A549 treated with Mapracorat at 1 μM for 4 hours (cell line): ENCODE measurements at places on chromosomes 5 and 9. TPM values are rescaled to one million over a fixed set of nuclear protein-coding genes. Genes with fewer than 3 reads are reported as not detected.

The CLK4 gene
- total RNA-seq: 6.7 to 8.0 TPM (median 7.7 TPM) in 5 replicates

The FRMD3 gene
- total RNA-seq: 4.2 to 6.5 TPM (median 4.4 TPM) in 5 replicates

The INSL4 gene
- 13.9 to 20.2 TPM (median 15.8 TPM) in 5 replicates for total RNA-seq

The KIF20A gene
- 37.7 to 49.8 TPM (median 43.8 TPM) in 5 replicates for total RNA-seq

The CDKN2B gene
- total RNA-seq: not detected in 5 replicates

The RC3H2 gene
- 15.9 to 26.4 TPM (median 20.1 TPM) in 5 replicates for total RNA-seq

The DNAJB5 gene
- 8.6 to 11.6 TPM (median 9.8 TPM) in 5 replicates for total RNA-seq

The PCA3 gene
- total RNA-seq: not detected in 5 replicates

The FGFR4 gene
- 15.1 to 25.5 TPM (median 22.5 TPM) in 5 replicates for total RNA-seq

The PAEP gene
- total RNA-seq: 0.25 to 0.45 TPM (median 0.34 TPM) in 4 of 5 replicates, not detected in the other

The FOXD4L6 gene
- not detected in 5 replicates for total RNA-seq

The NDUFS4 gene
- 99.5 to 146 TPM (median 105 TPM) in 5 replicates for total RNA-seq

The CAMK4 gene
- 0.01 to 0.20 TPM (median 0.16 TPM) in 3 of 5 replicates, not detected in the others for total RNA-seq

The ELOVL7 gene
- 8.7 to 12.5 TPM (median 10.8 TPM) in 5 replicates for total RNA-seq

The IGIP gene
- total RNA-seq: 0.55 to 1.0 TPM (median 0.79 TPM) in 5 replicates

The STOM gene
- total RNA-seq: 261 to 323 TPM (median 265 TPM) in 5 replicates

The CBY3 gene
- total RNA-seq: not detected in 5 replicates

The SHOC1 gene
- 0.02 TPM in 1 of 5 replicates, not detected in the others for total RNA-seq

The ADAMTS13 gene
- 0.42 to 0.64 TPM (median 0.49 TPM) in 5 replicates for total RNA-seq

The ACOT12 gene
- 0.23 TPM in 1 of 5 replicates, not detected in the others for total RNA-seq

The FRRS1L gene
- 0.13 to 0.63 TPM (median 0.24 TPM) in 5 replicates for total RNA-seq

The FOXI1 gene
- total RNA-seq: not detected in 5 replicates

The SV2C gene
- 0.04 TPM in 1 of 5 replicates, not detected in the others for total RNA-seq

The LVRN gene
- 0.08 to 0.42 TPM (median 0.09 TPM) in 5 replicates for total RNA-seq

The LEAP2 gene
- total RNA-seq: 0.46 to 1.4 TPM (median 0.90 TPM) in 5 replicates

The ACTBL2 gene
- 0.06 to 0.08 TPM in 2 of 5 replicates, not detected in the others for total RNA-seq

The SPATA31D4 gene
- not detected in 5 replicates for total RNA-seq

The HAVCR2 gene
- 0.28 to 0.34 TPM (median 0.30 TPM) in 5 replicates for total RNA-seq

The CACFD1 gene
- total RNA-seq: 3.4 to 4.9 TPM (median 4.8 TPM) in 5 replicates

The KIF4B gene
- 0.02 TPM in 1 of 5 replicates, not detected in the others for total RNA-seq

The ANKRD31 gene
- 0.02 to 0.07 TPM (median 0.05 TPM) in 4 of 5 replicates, not detected in the other for total RNA-seq

The TGFBR1 gene
- total RNA-seq: 49.1 to 91.7 TPM (median 71.6 TPM) in 5 replicates

The FOXD4 gene
- total RNA-seq: 0.26 to 0.46 TPM (median 0.42 TPM) in 5 replicates

The GRIA1 gene
- total RNA-seq: not detected in 5 replicates

The TGFBI gene
- 1,374 to 2,017 TPM (median 1,715 TPM) in 5 replicates for total RNA-seq

The IFNA2 gene
- total RNA-seq: not detected in 5 replicates

The SPAG8 gene
- 0.34 to 0.74 TPM (median 0.56 TPM) in 5 replicates for total RNA-seq

The IL5 gene
- total RNA-seq: not detected in 5 replicates

The CDKN2B-AS1 gene
- not detected in 5 replicates for total RNA-seq

The TAF11L10 gene
- total RNA-seq: not detected in 5 replicates

The RNF183 gene
- total RNA-seq: 0.08 TPM in 1 of 5 replicates, not detected in the others

The TMEM161B gene
- total RNA-seq: 6.9 to 9.8 TPM (median 8.8 TPM) in 5 replicates

The IL3 gene
- total RNA-seq: not detected in 5 replicates

The FREM1 gene
- total RNA-seq: not detected in 5 replicates

The TYRP1 gene
- not detected in 5 replicates for total RNA-seq

The ASPN gene
- total RNA-seq: not detected in 5 replicates

The NOXA1 gene
- total RNA-seq: 0.77 to 2.0 TPM (median 1.7 TPM) in 5 replicates

The GTF3C5 gene
- total RNA-seq: 56.8 to 69.1 TPM (median 62.9 TPM) in 5 replicates

The ADGRD2 gene
- not detected in 5 replicates for total RNA-seq

The KCNV2 gene
- total RNA-seq: not detected in 5 replicates

The SELENOP gene
- total RNA-seq: 0.15 to 0.28 TPM (median 0.25 TPM) in 3 of 5 replicates, not detected in the others

The SPATA31C1 gene
- not detected in 5 replicates for total RNA-seq

The NR2F1-AS1 gene
- 1.9 to 4.7 TPM (median 3.7 TPM) in 5 replicates for total RNA-seq

The SVEP1 gene
- total RNA-seq: 1.4 to 2.0 TPM (median 1.9 TPM) in 5 replicates
